8988T (cell line): ENCODE measurements at places on chromosomes 7 and 10.

DNA sequence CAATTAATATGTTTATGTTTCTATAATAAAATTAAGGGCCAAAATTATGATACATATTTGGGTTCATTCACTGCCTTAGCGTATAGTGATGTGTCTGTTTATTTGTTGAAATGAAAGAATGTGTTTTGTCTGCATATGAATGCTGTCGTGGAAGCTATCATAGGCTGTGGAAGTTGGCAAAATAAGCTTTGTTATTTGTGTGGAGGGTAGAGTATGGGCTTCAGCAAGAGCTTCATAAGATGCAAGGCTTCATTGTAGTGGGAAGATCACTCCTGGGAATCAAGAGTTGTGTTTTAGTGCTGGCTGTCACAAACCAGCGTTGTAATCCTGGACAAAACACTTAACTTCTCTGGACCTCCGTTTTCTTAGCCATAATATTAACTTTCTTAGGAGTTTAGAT is 2.5 kb downstream of the SLK start:
- DNase-seq = no peak

- DNase-seq = no peak
Observed at GRCh38 chr7:117949232-117949631, 76.0 kb upstream of the CTTNBP2 start.

DNA sequence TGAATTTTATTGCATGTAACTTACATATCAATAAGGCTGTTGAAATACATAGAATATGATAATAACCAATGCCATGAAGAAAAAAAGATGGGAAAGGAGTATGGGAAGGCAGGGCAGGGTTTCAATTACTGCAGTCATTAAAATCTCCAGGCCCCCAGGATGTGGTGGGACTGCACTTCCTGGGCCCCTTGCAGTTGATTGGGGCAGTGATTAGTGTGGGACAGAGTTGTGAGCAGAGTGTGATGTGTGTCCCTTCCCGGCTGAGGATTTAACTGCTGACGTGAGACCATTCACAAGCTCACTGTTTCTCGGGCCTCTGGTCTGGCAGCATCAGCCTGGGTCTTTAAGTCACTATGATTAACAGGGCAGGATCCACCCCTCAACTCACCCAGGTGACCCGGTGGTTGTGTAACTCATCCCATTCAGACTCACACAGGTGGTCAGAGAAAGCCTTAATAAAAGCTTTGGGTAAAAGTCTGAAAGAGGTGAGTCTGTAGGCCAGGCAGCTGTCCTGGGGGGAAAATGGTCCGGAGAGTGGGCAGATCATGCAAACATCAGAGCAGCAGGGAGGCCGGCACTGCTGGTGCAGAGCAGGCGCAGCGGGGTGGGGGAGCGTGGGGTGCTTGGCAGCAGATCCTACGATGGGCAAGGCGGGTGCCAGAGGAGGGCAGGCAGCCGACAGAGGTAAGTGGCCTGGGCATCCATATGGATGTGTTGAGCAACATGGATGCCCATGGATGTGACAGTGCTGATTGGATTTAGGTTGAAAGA is 36.3 kb upstream of the WDFY4 start:
- no peak for DNase-seq

DNA sequence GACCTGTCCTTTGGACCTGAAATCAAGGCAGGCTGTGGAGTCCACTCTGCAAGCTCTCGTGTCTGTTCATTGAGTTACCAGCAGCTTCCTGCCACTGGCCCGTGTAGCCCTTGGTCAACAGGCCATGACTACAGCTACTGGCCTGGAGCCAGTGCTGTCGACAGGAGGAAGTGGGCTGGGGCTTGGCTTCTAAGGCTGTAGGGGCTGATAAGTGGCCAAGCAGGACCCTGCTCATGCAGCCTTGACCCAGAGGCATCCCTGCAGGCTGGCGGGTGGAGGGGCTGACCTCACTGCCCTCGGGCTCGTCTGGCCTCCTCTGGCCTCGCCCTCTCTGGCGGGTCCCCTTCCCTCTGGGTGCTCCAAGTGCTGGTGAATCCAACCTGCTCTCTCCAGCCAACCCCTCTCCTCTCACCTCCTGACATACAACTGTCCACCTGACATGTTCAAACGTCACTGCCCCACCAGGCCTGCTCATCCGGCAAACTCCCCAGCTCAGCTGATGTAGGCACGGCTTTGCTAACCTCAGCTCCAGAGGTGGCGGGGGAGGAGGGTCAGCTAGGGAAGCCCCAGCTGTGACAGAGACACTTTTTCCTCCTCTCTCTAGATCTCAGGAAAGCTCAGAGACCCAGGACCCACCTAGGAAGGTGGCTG is 188.6 kb upstream of the LYZL2 start:
- DNase-seq = no peak

DNA sequence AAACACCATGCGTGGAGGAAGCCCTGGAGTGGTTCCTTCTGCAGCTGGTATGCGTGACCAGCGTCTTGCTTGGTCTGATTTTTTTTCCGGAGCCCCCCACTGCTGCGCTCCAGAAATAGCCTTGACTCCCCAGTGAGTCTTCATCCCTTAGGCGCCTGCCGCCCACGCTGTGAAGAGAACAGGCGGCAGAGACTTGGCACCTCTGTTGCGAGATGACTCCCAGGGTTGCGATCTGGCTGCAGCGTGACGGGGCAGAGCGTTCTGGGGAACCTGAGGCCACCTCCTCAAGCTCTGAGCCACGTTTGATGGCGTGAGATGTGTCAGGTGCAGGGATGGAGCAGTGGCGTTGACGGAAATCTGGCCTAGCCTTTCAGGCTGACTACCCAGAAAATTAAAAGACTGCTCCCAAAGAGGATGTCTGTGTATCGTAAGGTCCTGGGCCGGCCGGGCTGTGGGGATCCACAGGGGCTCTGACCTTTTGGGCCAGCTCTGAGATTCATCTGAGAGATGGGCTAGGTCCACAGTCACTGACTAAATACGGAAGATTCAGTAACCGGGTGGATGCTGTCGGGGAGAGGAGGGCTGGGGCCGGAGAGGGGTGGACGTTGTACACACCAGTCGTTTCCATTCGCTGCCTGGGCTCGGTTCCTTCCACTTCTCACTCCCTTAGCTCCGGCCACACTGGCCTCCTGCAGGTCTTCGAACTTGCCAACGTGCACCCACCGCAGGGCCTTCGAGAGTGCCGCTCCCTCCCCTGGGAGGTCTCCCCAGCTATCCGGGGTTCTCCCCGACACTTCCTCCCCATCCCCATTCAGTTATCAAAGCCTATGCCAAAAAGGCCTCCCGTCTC is 33.8 kb downstream of the PFKFB3 start:
- no peak for DNase-seq
